Fibroblast of lung (primary cell): ENCODE measurements at places on chromosomes 4 and X.

GRCh38 chrX:23525531-23525930 lies 141.8 kb upstream of the PRDX4 start:
- no peak for DNase-seq
- H3K36me3 ChIP-seq, result no peaks in the 10 kb centered on the region
- no peak overlapping the region for H3K27ac ChIP-seq
- H3K4me1 ChIP-seq, result no peaks in the 10 kb centered on the region
- no peak overlapping the region for H3K4me3 ChIP-seq

DNA sequence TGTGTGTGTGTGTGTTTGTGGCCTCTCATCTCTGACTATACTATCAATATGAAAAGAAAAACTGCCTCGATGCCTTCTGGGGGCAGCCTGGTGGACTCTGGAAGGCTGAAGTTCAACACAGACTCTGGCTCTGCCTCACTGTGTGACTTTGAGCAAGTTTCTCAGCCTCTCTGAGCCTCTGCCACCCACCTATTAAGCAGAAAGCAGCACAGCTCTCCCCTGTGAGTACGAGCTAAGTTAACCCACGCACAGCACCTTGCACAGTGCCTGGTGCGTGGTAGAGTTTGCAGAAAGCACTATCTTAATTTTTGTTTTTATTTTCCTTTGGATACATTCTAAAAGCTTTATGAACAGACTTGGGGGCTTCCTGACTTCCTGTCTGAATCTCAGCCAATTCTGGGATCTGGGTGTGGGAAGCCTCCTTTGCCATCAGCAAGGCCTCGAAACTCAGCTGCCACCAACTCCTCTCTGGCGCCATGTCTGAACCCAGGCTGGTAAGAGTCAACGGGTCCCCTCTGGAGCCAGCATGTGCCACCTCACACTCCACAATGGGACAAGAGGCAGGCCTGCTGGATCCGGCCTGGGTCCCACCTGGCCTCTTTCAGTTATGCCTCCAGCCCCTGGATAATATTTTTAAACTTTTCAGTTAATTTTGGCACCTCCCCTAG lies 57.3 kb downstream of the JAKMIP1 start:
- H3K27me3 ChIP-seq, result no peaks in the 10 kb centered on the region
- no peak overlapping the region for H3K27ac ChIP-seq
- DNase-seq, result no peak
- no peak overlapping the region for H3K4me3 ChIP-seq
- H3K36me3 ChIP-seq, result no peaks in the 10 kb centered on the region

- no peaks in the 10 kb centered on the region for H3K36me3 ChIP-seq
- no peaks in the 10 kb centered on the region for H3K4me1 ChIP-seq
- H3K27me3 ChIP-seq, result no peaks in the 10 kb centered on the region
- no peak for DNase-seq
- no peak overlapping the region for H3K4me3 ChIP-seq
Observed at GRCh38 chrX:66012094-66012534, 27.8 kb downstream of the VSIG4 start.

GRCh38 chrX:14529290-14529989 lies at the start of gene GLRA2:
Gene GLRA2 (plus strand): TSS chrX:14529536. CDS start chrX:14530058, 522 bp downstream.
- H3K4me3 ChIP-seq, result peak within 1 kb of the TSS; percentile 28

DNA sequence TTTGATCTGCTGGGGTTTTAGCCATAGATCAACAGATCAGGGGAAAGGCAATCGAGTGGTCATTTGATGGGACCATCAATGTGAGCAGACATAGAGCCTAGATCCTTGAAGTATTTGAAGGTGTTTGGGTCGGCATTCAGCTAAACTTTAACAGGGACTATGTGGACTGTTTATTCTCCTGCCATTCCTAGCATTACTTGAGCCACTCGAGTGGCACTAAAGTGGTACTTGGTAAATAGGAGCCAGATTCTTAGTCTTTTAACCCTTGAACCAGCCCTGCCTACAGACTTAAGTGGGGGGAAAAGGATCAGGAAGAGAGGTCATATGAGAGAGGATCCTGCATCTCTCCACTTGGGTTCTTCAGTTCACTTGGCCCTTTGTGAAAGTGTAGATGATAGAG lies 3.8 kb downstream of the MSN start:
- H3K4me1 ChIP-seq, result peaks cover 7% of the 10 kb centered on the region
- peak overlapping the region; percentile 58 for H3K27ac ChIP-seq
- no peak for DNase-seq
- H3K4me3 ChIP-seq, result peak overlapping the region; percentile 37

DNA sequence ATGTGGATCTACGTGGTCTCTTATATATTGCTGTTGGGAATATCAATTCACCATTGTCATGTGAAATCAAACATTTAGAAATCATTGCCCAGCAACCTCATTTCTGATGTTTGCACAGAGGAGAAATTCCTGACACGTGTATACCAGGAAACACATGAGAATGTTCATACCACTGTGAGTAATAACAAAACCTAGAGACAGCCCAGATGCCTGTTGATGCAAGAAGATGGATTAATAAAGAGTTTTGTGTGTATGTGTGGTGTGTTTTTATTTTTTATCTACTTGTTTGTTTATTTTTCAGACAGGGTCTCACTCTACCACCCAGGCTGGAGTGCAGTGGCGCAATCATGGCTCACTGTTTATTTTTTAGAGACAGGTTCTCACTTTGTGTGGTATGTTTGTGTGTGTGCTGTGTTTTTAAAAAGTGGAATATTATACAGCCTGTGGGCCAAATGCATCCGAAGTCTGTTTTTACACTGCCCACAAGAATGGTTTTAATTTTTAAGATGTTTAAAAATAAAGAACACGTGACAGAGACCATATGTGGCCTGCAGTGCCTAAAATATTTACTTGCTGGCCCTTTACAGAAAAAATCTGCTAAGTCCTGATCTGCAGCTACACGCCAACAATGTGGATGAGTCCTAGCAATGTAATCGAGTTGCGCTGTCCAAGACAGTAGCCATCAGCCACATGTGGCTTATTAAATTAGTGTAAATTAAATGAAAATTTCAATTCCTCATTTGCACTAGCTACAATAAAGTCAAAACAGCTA lies 39.2 kb downstream of the TXLNG start:
- peaks cover 2% of the 10 kb centered on the region for H3K36me3 ChIP-seq
- H3K4me3 ChIP-seq, result no peak overlapping the region
- H3K27ac ChIP-seq, result peak overlapping the region; percentile 43
- H3K4me1 ChIP-seq, result peaks cover 2% of the 10 kb centered on the region
- no peaks in the 10 kb centered on the region for H3K27me3 ChIP-seq
- DNase-seq, result no peak

- DNase-seq, result peak; percentile 25
- H3K36me3 ChIP-seq, result no peaks in the 10 kb centered on the region
- peaks cover 2% of the 10 kb centered on the region for H3K4me1 ChIP-seq
- H3K27ac ChIP-seq, result no peak overlapping the region
- no peak overlapping the region for H3K4me3 ChIP-seq
- no peaks in the 10 kb centered on the region for H3K27me3 ChIP-seq
Observed at GRCh38 chr4:139761461-139761860, 95.8 kb downstream of the MGST2 start.

GRCh38 chrX:125940985-125941384 lies 225.1 kb downstream of the DCAF12L2 start:
- no peak overlapping the region for H3K27ac ChIP-seq
- no peaks in the 10 kb centered on the region for H3K4me1 ChIP-seq
- DNase-seq, result no peak
- H3K27me3 ChIP-seq, result no peaks in the 10 kb centered on the region
- no peak overlapping the region for H3K4me3 ChIP-seq

GRCh38 chrX:110180176-110180927 lies 137.5 kb downstream of the AMMECR1 start:
- peaks cover 8% of the 10 kb centered on the region for H3K4me1 ChIP-seq
- no peaks in the 10 kb centered on the region for H3K27me3 ChIP-seq
- DNase-seq, result peak; percentile 89
- no peak overlapping the region for H3K4me3 ChIP-seq
- H3K36me3 ChIP-seq, result no peaks in the 10 kb centered on the region

DNA sequence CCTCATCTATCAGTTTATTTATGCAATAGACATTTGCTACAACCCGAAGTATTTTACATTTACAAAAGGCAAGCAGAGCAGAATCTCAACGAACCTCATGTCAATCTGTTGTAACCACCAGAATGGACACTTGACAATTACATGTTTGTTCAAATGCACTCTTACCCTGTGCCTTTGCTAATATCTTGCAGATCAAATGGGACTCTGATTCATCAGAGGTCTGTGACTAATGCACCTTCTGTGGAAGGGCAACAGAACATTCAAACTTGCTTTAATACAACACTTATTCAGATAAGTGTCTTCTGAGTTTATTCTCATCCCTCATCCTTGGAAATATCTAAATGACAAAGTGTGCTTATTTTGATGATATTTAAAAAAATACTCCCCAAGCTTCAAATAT lies 644.7 kb upstream of the PCDH10 start:
- no peak overlapping the region for H3K27ac ChIP-seq
- H3K36me3 ChIP-seq, result no peaks in the 10 kb centered on the region
- no peak overlapping the region for H3K4me3 ChIP-seq
- no peak for DNase-seq
- no peaks in the 10 kb centered on the region for H3K27me3 ChIP-seq

GRCh38 chr4:82044141-82044993 lies 329.4 kb downstream of the HNRNPD start:
- no peak overlapping the region for H3K4me3 ChIP-seq
- peaks cover 6% of the 10 kb centered on the region for H3K27me3 ChIP-seq
- H3K36me3 ChIP-seq, result no peaks in the 10 kb centered on the region
- peak; percentile 41 for DNase-seq

- H3K27ac ChIP-seq, result no peak overlapping the region
- no peak overlapping the region for H3K4me3 ChIP-seq
- no peaks in the 10 kb centered on the region for H3K4me1 ChIP-seq
- no peaks in the 10 kb centered on the region for H3K36me3 ChIP-seq
- H3K27me3 ChIP-seq, result no peaks in the 10 kb centered on the region
- no peak for DNase-seq
Observed at GRCh38 chr4:156346959-156347385, 393.3 kb upstream of the CTSO start.

DNA sequence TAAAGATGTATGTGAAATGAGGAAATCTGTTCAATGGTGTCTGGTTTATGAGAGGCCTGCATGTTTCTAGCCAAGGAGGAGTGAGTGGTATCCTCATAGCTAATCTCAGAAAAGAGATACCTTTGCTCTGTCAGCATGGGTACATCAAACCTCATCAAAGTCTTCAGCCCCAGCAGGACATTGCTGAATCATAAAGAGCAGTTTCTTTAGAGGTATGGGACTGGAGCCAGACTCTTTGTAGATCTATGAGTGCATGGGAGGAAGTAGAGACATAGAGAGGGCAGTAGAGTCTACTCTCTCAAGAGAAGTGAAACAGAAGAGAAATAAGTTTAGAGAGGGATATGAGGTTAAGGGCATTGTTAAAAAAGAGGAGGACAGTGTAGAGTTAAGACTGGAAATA lies 1950.9 kb downstream of the ARAP2 start:
- H3K27me3 ChIP-seq, result no peaks in the 10 kb centered on the region
- no peak overlapping the region for H3K4me3 ChIP-seq
- no peaks in the 10 kb centered on the region for H3K4me1 ChIP-seq
- H3K36me3 ChIP-seq, result no peaks in the 10 kb centered on the region

DNA sequence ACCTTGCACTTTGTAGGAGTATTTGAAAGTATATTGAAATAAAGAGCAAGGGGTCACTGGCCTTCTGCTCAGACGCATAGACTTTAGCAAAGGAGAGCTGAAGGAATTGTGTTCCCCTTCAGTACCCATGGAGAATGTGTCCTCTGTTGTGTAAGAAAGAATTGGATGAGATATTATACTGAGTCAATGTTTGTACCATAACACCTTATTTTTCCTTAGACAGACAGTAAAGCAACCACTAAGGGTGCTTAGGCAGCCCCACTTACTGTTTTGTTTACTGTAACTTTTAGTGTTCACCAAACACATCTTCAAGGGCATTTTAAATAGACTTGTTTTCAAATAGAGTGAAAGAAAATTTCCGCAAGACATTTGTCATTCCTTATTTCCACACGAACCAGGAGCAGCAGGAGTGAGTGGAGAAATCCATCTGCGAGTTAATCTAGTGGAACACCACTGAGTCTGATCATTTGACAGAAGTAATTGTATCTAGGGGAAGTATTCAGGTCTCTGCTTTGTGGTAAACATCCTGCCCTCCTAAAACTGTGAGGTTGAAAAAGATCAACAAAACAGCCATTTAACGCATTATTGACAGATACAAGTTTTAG lies 89.5 kb downstream of the SLIT2 start:
- no peak for DNase-seq
- no peaks in the 10 kb centered on the region for H3K4me1 ChIP-seq
- H3K4me3 ChIP-seq, result no peak overlapping the region
- no peaks in the 10 kb centered on the region for H3K27me3 ChIP-seq
- H3K36me3 ChIP-seq, result no peaks in the 10 kb centered on the region
- no peak overlapping the region for H3K27ac ChIP-seq

- peaks cover 12% of the 10 kb centered on the region for H3K27me3 ChIP-seq
- peaks cover 4% of the 10 kb centered on the region for H3K4me1 ChIP-seq
- no peak overlapping the region for H3K27ac ChIP-seq
Observed at GRCh38 chr4:81469781-81470455, 1.8 kb downstream of the RASGEF1B start.

DNA sequence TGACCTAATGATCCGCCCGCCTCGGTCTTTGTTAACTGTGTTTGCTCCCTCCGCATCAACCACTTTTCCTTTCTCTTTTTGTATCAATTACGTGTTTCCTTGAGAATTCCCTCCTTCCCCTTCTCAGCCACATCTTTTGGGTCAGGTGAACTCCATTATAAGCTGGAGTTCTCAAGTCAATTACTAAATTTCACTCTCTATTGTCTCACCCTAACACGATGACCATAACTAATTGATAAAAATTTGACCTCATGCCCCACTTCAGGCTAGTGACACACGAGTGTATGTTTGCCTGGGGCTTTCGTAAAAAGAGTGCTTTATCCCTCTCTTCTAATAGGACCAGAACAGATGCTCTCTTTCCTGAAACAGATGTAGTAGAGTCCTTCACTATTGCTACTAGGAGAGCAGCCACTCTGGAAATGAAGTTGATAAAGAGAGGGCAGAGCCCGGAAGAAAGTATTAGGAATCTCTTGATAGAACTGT lies 403.6 kb upstream of the ANXA10 start:
- no peak for DNase-seq
- H3K27ac ChIP-seq, result no peak overlapping the region
- no peaks in the 10 kb centered on the region for H3K4me1 ChIP-seq
